Colonic mucosa (tissue), 4 donors: ENCODE measurements at places on chromosomes 11 and 22. TPM values are rescaled to one million over a fixed set of nuclear protein-coding genes. Genes with fewer than 3 reads are reported as not detected.

Gene RFPL2
- total RNA-seq, result not detected

Gene EXPH5
- 41.8 TPM for total RNA-seq

Gene SCGB1A1
- total RNA-seq, result 2.3 TPM

Gene TRIM49
- total RNA-seq, result not detected

Gene OSM
- 0.44 TPM for total RNA-seq

Gene GRIA4
- 0.67 TPM for total RNA-seq

GRCh38 chr11:64712430-64713015 lies 10.5 kb downstream of the NRXN2 start:
- no peak for DNase-seq

- no peak for DNase-seq
Observed at GRCh38 chr22:19636696-19637407, 77.5 kb upstream of the SEPTIN5 start.

DNA sequence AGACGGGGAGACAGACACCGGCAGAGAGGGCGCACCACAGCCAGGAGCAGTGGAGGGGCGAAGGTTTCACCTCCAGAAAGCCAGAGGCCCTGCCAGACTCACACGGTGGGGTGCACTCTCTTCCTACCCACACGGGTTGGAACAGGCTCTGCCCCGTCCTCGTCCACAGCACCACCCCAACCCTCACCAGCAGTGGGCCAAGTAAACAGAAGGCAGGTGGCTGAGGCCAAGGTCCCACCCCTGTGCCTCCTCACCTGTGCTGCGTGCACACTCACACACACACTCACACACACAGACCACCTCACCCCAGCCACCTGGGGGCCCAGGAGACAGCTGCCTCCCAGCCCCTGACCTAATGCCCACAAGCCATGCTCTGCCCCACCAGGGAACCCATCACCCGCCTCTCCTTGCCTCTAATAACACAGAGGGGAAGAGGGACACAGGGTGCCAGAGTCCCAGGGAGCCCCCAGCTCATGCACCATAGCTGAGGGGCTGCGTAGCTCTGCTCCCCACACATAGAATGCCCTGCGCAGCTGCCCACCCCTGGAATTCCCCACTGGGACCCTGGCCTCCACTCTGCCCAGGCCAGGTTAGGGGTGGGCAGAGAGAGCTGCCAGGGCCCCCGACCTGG lies 3.1 kb downstream of the CYB5R3 start:
- peak; percentile 71 for DNase-seq

GRCh38 chr22:46961591-46962295 lies 199.3 kb downstream of the TBC1D22A start:
- no peak for DNase-seq

GRCh38 chr11:34313099-34313517 lies 44.7 kb downstream of the ABTB2 start:
- DNase-seq, result no peak

DNA sequence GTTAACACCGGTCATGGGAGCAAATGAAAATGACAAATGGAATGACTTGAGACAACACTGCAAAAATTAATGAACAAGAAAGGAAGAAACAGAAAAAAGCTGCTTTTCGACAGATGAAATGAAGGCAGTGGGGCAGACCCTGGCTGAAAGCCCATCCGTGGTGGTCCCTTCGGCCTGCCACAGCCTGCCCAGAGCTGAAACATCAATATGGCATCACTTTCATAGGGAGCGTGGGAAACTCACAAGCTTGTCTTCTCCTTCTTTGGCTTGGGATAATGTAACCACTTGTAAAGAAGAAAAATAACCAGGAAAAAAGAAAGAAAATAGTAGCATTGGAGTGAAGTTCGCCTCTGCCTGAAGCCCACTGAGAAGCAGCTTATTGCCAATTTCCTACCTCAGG lies 78.8 kb downstream of the CTTN start:
- DNase-seq, result no peak

- no peak for DNase-seq
Observed at GRCh38 chr22:20442485-20443284, 5.1 kb upstream of the SCARF2 start.

GRCh38 chr11:22433094-22433455 lies 94.9 kb downstream of the SLC17A6 start:
- DNase-seq, result no peak

DNA sequence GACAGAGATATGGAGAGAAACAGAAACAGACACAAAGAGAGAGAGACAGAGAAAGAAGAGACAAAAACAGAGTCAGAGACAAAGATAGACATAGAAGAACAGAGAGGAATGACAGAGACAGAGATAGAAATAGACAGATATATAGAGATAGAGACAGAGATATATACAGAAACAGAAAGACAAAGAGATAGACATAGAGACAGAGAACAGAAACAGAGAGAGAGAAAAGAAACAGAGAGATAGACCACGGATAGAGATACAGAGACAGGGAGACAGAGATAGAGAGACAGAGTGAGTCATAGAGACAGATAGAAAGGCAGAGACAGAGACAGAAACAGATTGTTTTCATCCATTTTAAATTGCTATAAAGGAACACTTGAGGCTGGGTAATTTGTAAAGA lies 12.3 kb upstream of the MPEG1 start:
- DNase-seq, result no peak

GRCh38 chr11:13276454-13276831 lies 1.1 kb upstream of the BMAL1 start:
- peak; percentile 35 for DNase-seq

GRCh38 chr11:133133050-133133449 lies 399.3 kb downstream of the OPCML start:
- no peak for DNase-seq

DNA sequence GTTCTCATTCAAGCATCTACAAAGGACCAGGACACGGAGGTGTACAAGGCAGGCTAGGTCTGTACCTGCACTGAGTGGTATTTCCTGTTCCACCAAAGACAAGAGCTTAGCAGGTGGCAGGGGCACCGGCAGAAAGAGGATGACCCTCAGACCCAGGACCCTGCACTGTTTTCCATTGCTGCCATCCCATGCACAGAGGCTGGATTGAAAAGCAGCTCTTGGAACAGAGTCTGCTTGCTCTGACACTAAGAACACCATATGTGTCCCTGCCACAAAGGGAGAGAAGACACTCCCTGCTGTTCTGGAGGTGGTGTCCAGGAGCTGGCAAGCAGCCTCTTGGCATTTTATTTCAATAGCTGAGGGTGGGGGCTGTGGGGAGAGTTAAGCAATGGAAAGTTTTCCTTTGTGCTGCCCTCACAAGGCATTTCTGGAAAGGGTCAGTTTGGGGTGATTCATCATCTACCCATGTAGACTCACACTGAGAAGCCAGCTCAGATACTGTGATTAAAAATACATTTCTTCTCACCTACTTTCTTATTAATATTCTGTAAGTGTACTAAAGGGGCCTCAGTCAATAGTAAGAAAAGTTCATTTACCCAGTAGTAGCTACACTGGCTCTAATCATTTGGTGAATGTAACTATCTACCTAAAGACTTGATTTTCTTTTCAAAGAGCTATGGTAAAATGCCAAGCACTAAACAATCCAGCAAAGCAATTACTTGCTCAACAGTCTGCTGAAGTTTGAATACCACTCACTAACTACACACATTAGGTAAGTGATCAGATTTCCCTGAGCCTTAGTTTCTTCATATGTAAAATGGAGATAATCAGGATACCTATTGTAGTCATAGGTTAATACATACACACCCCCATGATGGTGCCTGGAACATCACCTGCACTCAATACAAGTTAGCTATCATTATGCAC lies 55.2 kb downstream of the SLC1A2 start:
- DNase-seq, result peak; percentile 35
